Amniotic stem cell (primary cell): ENCODE measurements at places on chromosomes 7 and 10.

DNA sequence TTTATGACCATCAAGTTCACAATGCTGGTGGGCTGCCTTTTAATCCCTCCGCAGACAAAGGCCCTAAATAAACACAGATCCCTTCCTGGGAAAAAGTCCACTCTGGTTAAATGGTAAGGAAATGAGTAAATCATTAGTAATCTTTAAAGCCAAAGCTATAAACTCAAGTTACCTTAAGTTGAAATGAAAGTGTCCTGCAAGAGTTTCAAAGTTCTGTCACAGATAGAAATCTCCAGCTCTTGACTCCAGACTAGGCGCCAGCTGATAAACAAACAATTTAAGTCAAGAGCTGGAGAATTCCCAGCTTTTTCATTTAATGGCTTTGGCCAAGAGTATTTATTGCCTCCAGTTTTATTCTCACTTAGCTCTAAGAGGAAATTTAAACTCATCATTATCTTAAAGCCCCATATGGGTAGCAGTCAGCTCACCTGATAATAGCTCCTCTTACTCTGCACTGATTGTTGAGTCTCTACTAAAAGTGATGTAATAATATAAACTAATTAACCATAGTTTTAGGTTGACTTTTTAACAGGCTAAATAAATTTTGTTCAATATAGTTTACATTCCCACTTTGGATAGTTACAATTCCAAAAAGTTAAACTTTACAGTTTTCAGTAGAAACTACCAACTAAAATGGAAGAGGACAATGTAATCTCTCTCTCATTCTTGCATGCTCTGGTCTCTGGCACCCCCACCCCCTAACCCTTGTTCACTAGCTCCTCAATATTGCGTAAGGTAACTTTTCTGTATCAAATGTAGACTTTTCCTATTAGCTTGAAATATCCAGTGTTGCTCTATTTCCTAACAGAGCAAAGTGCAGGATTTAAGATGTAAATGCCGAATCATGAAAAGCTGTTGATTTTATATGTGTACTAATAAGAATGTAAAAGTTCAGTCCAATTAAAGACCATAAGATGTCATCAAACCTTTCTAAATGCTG is 56.1 kb downstream of the HIBADH start:
- no peak for DNase-seq

GRCh38 chr10:15719899-15720634 is at the start of gene ITGA8:
ITGA8 (minus strand) TSS chr10:15719922; CDS start chr10:15719771, 151 bp downstream.
- no peak for DNase-seq

DNA sequence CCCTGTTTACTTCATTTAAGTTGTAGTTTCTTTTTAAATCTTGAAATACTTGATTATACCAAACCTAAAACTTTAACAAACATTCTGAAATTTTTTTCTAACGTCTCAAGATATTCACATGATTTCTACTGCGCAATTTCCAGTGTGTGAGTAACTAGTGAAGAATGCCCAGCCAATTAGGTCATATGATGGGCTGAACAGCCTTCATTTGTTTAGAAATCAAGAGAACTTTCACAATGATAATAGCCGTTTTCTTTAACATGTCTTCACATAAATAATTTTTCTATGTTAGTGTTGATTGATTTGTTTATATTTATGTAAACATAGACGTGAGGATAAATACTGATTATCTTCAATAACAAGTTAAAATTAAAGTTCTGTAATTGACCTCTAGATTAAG is 21.8 kb downstream of the STAM start:
- peak; percentile 66 for DNase-seq

GRCh38 chr7:133801341-133801740 is 325.8 kb upstream of the LRGUK start:
- no peak for DNase-seq

DNA sequence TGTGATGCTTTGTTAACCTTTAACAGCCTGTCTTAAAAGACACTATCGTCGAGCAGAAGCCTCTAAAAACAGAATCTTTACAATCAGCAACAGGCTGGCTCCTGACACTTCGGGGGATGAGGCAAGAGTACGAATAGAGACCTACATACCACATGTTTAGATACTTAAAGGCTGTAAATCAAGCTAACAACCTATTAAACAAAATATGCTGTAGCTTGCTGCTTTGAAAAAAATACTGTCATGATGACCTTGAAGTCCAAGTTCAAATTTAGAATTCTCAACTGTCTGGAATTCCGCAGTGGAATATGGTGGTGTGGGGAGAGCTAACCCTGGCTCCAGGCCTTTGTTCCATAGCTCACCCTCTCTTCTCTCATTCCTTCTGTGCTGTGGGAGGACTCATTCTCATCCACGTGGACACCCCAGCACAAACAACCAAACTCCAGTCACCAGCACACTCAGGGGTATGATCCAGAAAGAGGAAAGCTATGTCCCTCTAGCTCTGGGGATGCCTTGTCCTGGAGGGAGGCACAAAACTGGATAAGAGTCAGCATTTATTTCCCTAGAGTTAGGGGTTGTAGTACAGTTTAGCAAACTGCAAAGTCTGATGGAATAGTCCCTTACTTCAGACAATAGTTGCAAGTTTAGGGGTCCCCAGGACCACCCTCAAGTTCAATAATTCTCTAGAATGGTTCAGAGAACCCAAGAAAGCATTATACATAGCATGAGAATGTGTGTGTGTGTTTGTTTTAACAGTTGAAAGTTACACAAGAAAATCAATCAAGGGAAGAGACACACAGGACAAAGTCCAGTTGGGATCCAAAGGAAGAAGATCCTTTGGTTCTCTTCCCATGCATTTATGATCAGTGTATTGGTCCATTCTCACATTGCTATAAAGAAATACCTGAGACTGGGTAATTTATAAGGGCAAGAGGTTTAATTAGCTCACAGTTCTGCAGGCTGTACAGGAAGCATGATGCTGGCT is 196.1 kb upstream of the SVIL start:
- DNase-seq = no peak

DNA sequence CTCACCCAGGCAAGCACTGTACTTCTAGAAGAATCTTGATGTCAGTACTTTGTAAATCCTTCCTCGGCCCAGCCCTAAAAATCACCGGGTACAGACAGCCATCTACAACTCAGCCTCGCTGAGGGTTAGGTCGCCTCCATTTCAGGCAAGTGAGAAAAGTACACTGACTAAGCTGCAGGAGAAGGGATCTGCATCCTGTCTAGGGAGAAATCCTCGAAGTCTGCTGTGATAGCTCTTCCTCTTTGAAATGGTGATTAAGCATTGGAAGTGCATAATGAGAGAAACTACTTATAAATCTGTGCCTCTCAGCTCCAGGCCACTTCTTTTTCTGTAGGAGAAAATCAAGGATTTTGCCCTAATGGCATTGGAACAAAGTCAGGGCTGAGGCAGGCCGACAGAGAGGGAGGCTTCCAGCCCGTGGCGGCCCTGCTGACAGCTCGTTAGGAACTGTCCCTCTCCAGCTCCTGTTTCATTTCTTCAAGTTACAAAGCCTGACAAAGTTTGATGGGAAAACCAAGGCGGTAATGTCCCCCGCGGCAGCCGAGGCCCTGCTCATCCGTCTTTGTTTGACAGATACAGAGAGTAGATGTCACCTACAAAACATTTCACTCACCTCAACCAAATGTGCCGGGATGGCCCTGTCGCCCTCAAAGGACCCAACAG is 14.1 kb upstream of the GOT1 start:
- no peak for DNase-seq

- DNase-seq = no peak
Observed at GRCh38 chr10:43068471-43069210, 8.2 kb upstream of the RET start.

DNA sequence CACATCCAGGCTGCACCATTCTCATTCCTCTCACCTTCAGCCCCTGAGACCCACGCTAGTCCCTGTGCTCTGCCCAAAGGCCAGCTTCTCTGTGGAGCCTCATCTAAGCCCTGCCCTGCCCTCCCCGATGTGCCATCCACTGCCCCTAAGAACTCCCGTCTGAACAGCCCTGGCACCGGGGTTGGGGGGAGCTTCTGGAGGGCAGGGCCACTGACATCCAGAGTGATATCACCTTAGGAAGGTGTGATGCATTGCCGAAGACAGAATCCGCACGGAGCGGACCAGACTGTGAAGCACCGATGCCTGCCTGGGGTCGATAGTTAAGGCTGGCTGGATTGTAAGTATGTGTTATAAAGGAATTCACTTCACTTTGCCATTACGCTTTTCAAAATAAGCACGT is 511.0 kb downstream of the PTPRN2 start:
- no peak for DNase-seq

DNA sequence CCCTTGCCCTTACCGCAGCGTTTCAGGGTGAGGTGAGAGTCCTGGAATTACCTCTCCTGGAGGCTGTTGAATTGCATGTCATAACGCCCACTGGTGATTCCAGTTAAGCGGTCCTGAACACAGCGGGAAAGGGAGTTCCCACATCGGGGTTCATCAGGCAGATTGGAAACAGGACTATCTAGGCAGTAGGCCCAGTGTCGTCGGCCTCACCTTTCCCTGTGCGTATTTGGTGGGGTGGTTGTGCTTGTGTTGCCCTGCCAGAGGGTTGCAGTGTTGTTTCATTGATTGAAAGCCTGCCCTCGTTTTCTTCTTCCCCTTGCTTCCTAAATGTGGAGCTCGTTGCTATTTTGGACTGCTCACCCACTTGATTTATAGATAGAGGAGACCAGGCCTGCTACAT is 10.6 kb upstream of the SUN1 start:
- DNase-seq = no peak

DNA sequence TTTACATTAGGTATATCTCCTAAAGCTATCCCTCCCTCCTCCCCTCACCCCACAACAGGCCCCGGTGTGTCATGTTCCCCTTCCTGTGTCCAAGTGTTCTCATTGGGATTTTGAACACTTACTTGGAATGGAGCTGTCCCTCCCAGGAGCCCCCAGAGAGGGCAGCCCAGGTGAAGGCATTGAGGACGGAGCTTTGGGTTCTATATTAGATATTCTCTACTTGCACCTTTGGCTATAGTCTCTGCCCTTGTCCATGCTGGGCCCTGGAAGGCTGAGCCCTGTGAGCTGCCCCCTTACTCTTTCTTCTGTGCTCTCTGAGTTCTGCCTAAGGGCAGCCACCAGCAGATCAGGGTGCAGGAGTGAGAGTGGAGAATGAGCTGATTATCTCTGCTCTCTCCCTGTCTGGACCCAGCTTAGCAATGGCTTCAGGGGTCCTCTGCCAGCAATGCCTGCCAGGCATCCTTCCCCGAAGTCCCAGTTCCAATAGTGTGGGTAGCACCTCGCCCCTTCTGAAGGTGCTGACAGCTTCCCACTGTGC is 11.2 kb downstream of the ADRA2A start:
- no peak for DNase-seq

DNA sequence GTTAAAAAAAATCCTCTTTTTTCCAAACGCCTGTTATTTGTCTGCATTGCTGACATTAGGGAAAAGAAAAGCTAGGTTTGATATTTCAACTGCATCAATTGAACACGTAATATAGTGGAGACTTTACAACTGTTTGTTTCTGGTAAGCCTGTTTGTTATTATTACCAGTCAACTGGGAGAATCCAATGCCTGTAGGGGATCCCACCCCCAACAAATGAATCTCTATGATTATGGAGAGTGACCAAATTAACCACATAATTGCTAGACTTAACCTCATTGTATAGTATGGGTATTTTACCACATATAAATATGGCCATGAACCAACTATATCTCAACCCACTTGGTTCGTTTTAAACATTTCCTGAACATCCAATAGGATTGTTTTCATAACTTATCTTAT is 216.1 kb downstream of the TWIST1 start:
- no peak for DNase-seq

DNA sequence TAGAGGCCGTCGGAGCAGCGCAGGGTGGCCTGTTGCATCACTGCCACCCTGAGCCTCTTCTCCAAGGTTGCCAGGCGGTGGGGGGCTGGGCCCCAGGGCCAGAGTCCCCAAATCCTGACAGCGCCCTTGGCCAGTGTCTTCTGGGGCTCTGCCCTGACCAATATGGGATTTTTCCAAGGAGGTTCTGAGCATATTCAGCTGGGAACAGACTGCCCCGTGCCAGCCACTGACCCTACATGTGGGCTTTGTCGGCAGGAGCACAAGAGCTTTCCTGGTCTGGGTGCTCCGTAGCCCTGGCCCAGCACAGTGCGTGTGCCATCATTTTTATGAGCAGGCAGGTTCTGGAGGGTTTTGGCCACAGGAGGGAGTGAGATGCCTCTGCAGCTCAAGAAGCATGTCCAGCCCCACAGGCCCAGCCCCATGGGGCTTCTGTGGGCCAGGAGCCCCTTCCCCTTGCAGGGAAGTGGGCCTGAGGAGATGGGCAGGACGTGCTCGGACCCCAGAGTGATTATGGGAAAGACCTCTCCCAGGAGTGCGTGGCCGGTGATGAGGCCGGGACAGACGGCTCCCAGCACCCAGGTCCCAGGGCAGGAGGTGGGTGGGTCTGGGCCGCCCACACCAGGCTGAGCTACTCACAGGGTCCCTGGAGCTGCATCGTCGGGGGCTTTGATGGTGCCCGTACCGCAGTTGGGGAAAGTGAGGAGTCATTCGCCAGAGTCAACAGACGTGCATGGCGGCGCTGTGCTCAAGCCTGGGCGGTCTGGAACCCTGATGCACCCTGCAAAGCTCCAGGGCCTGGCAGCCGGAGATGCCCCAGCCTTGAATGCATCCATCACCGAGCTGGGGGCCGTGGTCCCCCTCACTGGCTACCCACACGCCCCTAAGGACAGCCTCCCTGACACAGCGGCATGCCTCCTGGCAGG is 66.6 kb downstream of the PWWP2B start:
- DNase-seq = no peak

DNA sequence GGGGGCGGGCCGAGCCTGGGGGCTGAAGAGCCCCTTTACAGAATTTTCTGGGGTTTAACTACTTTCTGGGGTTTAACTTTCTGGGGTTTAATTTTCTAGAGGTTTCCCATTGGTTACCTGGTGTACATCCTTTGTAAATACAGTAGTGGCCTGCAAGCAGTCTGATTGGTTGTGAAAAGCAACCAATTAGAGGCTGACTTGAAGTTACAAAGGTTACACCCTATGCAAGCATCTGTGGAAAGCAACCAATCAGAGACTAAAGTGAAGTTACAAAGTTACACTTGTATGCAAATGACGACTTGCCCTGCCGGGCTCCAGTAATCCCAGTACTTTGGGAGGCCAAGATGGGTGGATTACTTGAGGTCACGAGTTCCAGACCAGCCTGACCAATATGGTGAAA is 27.4 kb downstream of the GTF2I start:
- no peak for DNase-seq

- DNase-seq = no peak
Observed at GRCh38 chr10:50554995-50555568, 68.7 kb downstream of the SGMS1 start.

DNA sequence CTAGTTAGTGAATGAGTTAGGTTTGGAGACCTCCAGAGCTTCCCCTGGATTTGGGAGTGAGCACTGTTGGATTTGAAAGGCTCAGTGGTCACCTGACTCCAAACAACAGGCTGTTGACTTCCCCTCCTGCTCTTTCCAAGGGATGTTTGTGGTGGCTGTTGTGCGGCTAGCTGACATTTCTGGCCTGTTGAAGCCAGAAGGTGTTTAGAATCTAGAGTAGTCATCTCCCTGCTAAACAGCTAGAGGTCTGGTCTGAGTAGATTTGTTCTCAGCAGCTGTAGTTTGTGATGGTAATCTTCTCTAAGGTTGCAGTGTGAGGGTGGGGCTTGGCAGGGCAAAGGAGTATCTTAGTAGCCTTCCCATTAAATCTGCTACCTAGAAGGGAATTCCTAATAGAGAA is 30.1 kb downstream of the BPGM start:
- DNase-seq = no peak

- no peak for DNase-seq
Observed at GRCh38 chr7:80935991-80936780, 17.3 kb upstream of the SEMA3C start.

- DNase-seq = no peak
Observed at GRCh38 chr7:34165927-34166550, 260.7 kb downstream of the BMPER start.
